ENCODE measurements at places on chromosomes 6 and 20.

DNA sequence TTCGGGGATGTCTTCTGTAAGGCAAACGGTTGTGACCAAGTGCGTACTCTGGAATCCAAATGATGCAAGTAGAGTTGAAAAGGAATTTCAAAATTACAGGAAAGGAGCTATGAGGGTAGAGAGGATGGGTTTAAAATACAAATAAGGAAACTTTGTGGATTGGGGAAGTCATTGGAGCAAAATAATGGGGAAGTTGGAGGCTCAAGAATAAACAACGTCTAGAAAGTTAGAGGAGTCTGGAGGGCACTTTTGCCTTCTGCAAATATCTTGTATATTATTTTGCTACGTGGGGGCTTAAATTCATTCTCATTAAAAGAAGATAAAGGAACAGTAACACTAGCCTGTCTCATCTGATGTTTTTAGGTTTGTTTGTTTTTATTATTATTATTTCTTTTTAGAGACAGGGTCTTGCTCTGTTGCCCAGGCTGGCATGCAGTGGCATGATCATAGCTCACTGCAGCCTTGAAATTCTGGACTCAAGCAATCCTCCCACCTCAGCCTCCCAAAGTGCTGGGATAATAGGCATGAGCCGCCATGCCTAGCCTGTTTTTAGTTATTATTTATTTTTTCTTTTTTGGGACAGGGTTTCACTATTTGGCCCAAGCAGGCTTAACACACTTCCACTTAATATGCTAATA lies 55.0 kb upstream of the TNFAIP3 start:
- DNase-seq: no peak

GRCh38 chr20:38631155-38632022 lies 29.8 kb downstream of the ARHGAP40 start:
- no peak for DNase-seq

GRCh38 chr20:36126836-36127527 lies 27.6 kb upstream of the EPB41L1 start:
- DNase-seq: no peak

- DNase-seq: no peak
Observed at GRCh38 chr20:8664778-8665177, 404.1 kb upstream of the PLCB4 start.

- peak; percentile 66 for DNase-seq
Observed at GRCh38 chr6:141103246-141103645, 1029.5 kb upstream of the GJE1 start.

GRCh38 chr20:44009679-44009992 lies 95.0 kb downstream of the TOX2 start:
- DNase-seq: no peak

DNA sequence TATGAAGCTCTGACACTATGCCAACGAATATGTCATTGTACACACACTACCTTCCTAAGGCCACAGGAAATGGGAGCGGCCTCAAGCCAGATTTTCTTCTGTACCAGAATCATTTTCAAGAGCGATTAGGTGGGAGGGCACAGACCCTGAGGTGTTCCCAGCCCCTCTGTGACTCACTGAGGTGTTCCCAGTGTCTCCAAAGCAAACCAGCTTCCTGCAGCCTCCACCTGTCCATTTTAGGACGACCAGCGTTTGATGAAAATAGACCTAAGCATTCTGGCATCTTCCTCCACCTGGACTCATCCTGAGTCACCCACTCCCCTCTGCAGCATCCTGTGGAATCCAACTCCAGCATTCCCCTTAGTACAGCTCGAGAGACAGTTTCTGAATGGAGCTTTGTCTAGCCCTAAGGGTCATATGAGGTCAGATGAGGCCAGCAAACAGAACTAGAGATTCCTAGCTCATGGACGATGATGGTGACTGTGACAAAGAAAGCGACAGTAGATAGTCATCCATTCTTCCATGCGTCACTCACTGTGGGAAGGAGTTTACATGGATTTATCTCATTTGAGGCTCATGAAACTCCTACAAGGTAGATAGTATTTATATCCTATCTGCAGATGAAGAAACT lies 203.4 kb downstream of the PTPRT start:
- no peak for DNase-seq

- no peak for DNase-seq
Observed at GRCh38 chr6:150263765-150264404, 104.9 kb upstream of the IYD start.

DNA sequence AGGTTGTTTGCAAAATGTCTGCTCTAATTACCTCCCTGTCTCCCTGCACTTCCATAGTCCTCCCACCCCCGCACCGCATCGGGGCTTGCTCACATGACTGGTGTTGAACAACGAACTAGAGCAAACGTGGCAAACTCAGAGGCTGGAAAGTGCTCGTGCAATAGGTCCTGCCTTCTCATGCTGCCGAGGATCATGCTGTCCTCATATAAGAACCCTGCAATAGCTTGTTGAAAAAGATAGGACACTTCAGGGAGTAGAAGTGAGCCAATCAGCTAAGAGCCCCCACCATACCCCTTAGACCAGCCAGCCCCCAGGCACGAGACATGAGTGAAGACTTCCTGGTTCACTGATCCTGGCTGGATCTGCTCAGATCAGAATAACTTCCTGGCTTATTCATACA lies 219.2 kb downstream of the C6orf118 start:
- no peak for DNase-seq

DNA sequence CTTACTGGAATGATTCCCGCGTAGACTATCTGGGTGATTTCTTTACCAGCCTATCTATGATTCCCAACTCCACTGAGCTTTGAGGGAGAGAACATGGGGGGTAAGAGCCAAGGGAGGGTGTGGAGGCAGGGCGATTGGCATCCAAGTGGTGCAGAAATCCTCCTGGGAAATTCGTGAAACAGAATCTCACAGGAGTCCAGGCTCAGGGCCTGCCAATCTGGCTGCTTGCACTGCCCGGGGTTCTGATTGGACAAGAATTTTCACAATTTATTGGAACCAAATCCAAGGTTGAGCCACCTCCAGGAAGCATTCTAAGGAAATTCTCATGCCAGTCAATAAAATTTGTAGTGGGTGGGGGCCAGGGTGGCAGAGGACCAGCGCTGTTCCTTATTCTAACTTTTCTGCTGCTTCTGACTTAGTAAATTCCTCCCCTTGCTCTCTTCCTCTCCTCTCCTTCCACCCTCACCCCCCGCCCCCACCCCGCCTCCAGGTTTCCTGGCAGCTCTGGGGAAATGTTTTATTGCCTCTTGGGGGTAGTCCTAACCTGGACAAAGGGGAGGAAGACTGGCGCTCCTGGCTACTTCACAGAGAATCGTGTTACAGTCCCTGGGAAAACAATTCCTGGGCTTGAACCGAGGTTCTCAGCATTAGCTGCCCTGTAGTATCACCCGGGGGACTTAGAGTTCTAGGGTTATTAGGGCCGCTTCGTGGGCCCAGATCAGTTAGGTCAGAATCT lies 3.1 kb downstream of the BMP6 start:
- DNase-seq: no peak

- no peak for DNase-seq
Observed at GRCh38 chr20:9852566-9852965, 13.7 kb upstream of the PAK5 start.

DNA sequence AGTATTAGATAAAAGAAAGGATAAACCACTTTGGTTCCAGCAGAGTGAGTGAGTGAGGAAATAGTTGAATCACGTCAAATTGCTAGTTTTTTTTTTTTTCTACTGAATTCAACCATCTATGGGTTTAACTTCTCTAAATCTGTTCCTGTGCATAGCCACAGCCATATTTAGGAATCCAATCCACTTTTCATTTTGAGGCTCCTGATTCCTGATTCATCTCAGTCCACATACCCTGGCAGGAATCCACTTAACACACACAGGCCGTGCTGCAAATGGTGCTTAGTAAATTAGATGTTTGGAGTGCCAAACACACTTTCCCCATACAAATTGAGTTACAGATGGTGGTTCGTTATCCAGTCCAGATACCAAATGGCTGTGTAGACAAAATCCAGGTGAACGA lies 220.3 kb downstream of the ALDH8A1 start:
- no peak for DNase-seq

GRCh38 chr20:57996465-57996864 lies 232.0 kb downstream of the ANKRD60 start:
- DNase-seq: no peak

DNA sequence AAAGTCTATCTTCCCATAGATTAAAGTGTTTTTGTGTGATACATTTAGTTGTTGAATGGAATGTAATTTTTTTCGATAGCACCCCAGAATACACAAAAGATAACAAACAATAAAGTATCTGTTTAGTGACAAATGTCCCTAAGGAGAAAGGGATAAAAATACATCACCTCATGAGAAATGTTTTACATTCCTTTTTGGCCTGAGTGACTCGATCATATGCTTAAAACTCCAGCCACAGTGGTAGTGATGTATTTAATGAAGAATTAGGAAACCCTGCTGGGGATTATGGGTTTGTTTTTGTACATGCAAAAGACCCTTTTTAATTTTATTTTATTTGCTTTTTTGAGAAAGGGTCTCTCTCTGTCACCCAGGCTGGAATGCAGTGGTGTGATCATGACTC lies 4.3 kb upstream of the SGK1 start:
- no peak for DNase-seq

- DNase-seq: no peak
Observed at GRCh38 chr6:2230659-2231277, 14.6 kb downstream of the GMDS start.

DNA sequence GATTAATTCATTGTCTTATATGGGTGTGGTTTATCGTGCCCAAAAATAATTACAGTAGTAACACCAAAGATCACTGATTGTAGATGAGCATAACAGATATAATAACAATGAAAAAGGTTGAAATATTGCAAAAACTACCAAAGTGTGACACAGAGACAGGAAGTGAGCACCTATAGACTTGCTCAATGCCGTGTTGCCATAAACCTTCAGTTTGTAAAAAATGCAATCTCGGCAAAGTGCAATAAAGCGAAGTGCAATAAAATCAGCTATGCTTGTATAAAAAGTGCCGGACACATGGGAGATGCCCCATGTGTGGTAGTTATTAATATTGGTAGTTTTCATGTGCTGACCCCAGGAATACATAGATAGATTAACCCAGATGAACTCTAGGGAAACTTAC lies 192.6 kb downstream of the NRN1 start:
- DNase-seq: no peak

- DNase-seq: no peak
Observed at GRCh38 chr20:6489361-6490171, 277.9 kb upstream of the BMP2 start.

GRCh38 chr20:20267685-20268370 lies 100.1 kb upstream of the INSM1 start:
- peak; percentile 23 for DNase-seq

GRCh38 chr20:7207186-7207798 lies 439.8 kb downstream of the BMP2 start:
- no peak for DNase-seq

- no peak for DNase-seq
Observed at GRCh38 chr6:34177181-34177591, 31.3 kb upstream of the GRM4 start.

GRCh38 chr6:144262470-144263369 lies 22.4 kb upstream of the UTRN start:
- no peak for DNase-seq

DNA sequence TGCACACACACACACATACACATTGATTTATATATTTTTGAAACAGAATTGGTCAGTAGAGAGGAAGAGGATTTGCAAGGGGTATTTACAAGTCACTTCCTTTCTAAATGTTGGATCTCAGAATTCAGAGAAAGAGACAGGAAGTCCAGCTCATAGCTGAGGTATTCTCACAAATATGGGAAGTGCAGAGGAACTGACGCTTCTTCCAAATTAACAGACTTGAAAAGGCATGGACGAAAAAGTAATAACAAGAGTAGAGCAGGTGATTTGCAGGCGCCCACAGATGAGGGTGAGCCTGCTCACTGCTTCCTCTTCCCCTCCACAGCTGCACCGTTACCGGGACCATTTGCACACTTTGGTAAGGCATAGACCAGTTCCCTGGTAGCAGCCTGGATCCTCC lies 246.4 kb downstream of the PHACTR1 start:
- no peak for DNase-seq

DNA sequence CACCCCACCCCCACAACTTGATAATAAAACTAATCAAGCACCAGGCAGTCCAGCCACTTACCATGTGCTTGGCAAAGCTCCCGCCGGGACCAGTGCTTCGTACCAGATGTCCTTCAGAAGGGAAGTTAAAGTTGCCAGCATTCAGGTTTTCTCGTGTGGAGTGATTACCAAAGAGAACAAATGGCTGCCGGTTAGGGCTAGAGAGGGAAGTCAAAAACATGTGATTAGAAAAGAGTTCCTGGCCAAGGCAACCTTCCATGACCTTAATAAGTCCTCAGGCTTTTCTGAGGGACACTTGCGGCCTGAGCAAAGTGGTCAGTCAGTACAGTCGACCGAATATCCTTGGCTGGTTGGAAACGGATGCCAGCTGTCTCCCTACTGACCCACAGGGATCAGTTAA lies 67.0 kb downstream of the DNAAF9 start:
- DNase-seq: no peak

DNA sequence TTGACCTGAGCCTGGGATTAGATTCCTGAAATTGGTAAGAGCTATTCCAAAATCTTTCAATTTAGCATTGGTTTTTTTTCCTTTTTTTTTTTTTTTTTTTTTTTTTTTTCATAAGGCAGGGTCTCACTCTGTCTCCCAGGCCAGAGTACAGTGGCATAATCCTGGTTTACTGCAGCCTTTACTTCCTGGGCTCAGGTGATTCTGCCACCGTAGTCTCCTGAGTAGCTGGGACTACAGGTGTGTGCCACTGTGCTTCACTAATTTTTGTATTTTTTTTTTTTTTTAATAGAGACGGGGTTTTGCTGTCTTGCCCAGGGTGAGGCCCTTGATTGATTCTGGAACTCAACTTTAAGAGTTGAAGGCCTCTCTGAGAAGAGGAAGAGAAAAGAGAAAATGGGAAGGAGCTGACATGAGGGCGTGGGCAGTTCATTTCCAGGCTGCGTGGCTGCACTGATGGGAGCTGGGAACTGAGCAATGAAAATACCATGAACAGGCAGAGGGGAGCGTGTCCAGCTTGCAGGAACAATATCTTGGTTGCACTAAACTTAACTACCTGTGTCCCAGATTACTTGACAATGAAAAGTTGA lies 24.6 kb downstream of the KDM1B start:
- DNase-seq: no peak

DNA sequence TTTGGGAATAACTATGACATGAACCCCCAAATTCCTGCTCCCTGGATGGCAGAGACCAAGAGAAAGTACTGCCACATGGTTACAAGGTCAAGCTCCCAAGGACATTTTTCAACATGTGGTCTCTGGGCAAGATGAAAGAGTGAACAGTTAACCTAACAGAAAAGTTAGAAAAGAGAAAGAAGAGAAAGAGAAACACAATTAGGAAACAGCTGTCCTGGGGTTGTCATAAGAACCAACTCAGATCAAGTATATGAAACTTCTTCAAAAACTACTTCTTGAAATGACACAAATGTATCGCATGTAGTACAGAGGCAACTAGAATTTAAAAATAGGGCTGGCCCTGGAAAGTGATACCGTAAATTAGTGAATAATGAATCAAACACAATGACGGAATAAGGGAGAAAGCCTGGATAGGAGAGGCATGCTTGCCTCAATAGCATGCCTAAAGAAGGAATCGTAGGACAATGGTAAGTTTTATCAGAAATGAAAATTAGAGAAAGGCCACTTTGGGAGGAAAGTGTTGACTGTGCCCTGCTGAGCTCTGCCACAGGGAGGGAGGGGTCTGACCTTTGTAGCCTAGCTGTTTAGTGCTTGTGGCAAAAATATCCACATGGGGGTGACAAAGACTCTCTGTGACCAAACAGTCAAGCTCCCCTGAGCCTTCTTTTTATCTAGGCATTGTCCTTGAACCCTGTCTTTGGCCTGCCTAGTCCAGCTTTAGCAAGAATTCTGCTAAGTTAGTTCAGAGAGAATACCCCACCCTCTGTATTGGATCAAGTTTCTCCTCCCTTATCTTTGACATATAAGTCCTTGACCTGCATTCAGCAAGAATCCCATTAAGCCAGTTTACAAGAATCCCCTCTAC lies 4.3 kb upstream of the DCBLD1 start:
- no peak for DNase-seq
